Tibial nerve (tissue), 4 donors: ENCODE measurements at places on chromosomes 5 and 9.

DNA sequence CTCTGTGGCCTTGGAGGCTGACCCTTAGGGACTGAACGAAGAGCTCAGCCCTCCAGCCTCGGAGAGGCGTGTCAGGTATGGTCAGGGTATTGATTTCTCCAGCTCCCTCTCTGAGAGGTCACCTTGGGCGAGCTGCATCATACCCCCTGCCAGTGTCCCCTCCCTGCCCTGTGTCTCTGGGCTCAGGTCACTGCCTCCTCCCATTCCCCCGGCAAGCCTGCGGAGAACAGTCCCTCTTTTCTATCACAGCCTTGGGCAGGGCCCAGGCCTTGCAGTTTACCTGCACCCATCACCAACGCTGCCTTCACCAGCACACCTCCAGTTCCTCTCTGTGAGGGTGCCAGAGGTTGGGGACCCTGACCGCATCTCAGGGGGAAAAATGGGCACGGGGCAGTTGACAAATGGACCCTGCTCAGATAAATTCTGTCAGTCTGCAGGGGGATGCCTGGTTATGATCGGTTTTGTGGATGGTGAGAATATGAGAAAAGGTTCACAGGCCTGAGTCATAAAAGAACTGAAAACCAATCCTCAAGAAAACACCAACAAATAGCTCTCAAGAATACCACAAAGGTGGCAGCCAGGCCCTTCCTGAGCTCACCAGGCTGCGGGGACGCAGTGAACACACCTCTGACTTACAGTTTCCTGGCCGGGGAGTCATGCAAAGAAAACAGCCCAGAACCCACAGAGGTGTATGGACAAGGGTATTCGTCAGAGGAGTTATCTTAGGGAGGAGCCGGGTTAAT, 24.7 kb upstream of the RXRA start:
- no peaks in the 10 kb centered on the region for H3K4me1 ChIP-seq
- H3K4me3 ChIP-seq: no peak overlapping the region
- H3K36me3 ChIP-seq: no peaks in the 10 kb centered on the region
- no peak overlapping the region for H3K27ac ChIP-seq

- peaks cover 45% of the 10 kb centered on the region for H3K4me1 ChIP-seq
- H3K4me3 ChIP-seq: no peak overlapping the region
- DNase-seq: no peak
- no peak overlapping the region for H3K27ac ChIP-seq
- no peaks in the 10 kb centered on the region for H3K36me3 ChIP-seq
- no peaks in the 10 kb centered on the region for H3K27me3 ChIP-seq
Observed at GRCh38 chr5:55520117-55520839, 14.5 kb downstream of the PLPP1 start.

GRCh38 chr5:21654-22233, 70.2 kb upstream of the PLEKHG4B start:
- no peaks in the 10 kb centered on the region for H3K36me3 ChIP-seq
- DNase-seq: no peak
- H3K27ac ChIP-seq: no peak overlapping the region
- H3K4me3 ChIP-seq: no peak overlapping the region
- H3K27me3 ChIP-seq: no peaks in the 10 kb centered on the region

DNA sequence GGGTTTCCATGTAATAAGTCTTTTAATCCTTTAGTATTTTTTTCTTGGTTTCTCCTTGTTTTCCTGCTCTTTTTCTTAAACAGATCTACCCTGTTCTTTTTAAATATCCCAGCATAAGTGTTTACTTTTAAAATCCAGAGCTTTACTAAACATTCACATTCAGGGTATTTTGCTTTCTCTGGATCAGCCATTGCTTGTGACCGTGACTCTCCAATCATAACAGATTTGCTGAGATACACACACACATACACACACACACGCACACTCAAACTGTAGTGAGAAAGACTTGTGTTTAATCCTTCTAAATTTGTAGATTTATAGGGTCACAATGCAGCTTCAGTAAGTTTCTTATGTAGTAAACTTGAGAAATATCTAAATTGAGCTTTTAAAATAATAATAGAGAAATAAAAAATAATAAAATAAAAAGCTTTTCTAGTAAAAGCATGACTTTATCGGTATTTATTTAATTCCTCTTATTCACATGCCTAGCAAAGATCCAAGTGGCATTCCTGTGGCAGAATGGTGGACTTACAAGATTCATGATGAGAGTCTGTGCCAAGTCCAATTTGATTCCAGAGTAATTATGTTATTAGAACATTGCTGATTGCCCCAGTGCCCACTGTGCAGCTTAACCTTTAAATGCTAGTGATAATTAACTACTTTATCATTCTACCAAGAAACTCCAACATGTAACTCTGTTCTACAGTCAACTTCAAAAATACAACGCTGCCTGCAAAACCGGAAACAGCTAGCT, 129.0 kb downstream of the TLE4 start:
- H3K4me1 ChIP-seq: peaks cover 8% of the 10 kb centered on the region
- no peaks in the 10 kb centered on the region for H3K36me3 ChIP-seq
- no peak overlapping the region for H3K27ac ChIP-seq
- H3K4me3 ChIP-seq: no peak overlapping the region
- no peak for DNase-seq

DNA sequence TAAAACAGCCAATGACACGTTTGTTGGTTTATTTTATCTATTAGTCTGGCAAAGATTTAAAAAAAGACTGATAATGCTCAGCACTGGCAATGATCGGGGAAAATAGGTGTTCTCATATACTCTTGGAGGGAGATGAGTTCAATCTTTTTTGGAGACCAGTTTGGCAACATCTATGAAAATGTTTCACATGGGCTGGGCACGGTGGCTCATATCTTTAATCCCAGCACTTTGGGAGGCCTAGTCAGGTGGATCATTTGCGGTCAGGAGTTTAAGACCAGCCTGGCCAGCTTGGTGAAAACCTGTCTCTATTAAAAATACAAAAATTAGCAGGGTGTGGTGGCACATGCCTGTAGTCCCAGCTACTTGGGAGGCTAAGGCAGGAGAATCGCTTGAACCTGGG, 6.8 kb upstream of the ANKRD31 start:
- no peaks in the 10 kb centered on the region for H3K36me3 ChIP-seq
- no peak overlapping the region for H3K27ac ChIP-seq
- no peaks in the 10 kb centered on the region for H3K27me3 ChIP-seq
- no peak for DNase-seq

DNA sequence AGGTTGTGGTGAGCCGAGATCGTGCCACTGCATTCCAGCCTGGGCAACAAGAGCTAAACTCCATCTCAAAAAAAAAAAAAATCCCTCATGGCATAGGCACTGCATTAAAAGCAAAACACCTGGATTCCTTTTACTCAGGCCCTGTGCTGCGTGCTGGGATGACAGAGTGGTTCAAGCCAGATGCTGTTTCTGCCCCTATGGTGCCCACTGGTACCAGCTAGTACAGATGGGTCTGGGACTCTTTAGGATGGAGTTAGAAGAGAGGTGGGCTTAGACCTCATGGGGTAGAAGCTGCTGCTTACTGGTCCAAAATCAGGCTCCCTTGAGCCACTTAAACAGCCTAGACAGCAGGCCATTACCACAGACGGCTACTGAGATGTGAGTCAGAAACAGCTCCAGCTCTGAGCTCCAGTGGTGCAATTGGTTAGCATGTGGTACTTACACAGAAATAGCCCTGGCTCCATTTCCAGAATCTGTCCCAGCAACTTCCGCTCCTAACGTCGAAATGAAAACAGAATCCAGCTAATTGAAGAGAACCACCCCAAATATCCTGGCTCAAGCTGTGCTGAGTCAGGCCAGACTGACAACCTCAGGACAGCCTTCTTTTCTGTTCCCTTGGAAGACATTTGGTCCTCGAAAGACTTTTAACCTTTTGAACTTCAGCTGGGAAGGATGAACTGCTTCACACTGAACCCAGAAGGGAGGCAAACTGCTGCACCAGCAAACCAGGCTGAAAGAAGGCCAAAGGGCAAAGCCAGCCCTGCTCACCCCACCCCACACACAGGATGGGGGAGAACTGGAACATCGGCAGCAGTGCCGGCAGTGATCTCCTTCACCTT, 15.5 kb downstream of the C5orf15 start:
- H3K27ac ChIP-seq: peak overlapping the region; percentile 73
- H3K36me3 ChIP-seq: no peaks in the 10 kb centered on the region
- H3K4me1 ChIP-seq: peaks cover 6% of the 10 kb centered on the region
- no peak overlapping the region for H3K4me3 ChIP-seq

GRCh38 chr5:80885396-80886000, 74.7 kb upstream of the RASGRF2 start:
- H3K27me3 ChIP-seq: no peaks in the 10 kb centered on the region
- H3K36me3 ChIP-seq: no peaks in the 10 kb centered on the region
- no peak overlapping the region for H3K27ac ChIP-seq
